NCI-H2171 (cell line): ENCODE measurements at places on chromosomes 13 and 19.

GRCh38 chr13:100532836-100533435 lies 55.7 kb downstream of the GGACT start:
- no peak for DNase-seq

DNA sequence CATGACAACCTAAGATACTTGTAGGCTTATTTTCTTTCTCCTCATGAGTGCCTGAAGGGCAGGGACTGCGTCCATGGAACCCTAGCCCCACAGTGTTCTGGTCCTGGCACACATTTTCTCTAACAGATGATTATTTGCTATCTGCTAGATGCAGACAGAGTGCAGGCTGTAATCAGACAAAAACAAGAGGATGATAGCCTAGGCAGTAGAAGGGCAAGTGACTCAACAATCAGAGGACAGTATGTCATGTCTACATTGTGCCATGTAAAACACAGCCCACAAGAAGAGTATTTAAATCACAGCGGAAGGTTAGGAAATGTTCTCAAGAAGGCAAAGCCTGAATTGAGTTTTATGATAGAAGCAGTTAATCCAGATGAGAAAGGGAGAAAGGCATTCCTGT lies 29.3 kb downstream of the MIPEP start:
- DNase-seq: no peak

- DNase-seq: no peak
Observed at GRCh38 chr19:17576758-17577456, 21.5 kb downstream of the COLGALT1 start.

DNA sequence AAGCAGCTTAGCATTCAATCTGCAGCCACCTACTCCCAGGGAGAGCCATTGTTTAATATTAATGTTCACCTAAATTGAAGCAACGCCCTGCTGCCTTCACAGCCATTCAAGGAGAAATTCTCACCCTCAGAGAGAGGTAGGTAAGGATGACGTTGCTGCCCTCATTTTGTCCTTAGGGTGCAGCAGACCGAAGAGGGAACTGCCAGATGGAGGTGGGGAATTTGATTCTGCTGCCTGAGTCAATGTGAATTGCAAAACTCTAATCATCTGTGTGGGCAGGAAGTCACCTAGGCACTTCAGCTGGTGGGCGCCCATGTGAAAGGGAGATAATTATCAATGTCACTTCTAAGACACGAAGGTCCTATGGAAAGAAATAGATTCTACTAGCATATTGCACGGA lies 503.4 kb downstream of the TBC1D4 start:
- DNase-seq: peak; percentile 79

DNA sequence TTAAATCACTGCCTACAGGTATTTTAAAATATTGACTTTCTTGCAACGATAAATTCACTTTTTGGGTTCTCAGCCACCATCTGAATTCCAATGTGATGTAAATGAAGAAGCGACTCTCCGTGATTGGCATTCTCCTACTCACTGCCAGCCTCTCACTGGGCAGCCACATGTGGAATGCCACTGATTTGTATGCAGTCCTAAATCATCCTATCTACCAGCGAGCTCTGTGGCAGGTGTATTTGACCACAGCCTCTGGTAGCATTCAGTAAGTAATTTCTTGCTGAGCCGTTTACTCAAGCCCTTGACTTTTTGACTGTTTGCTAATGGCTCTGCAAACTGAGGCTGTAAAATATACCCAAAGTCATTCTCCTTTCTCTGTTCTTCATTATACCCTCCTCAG lies 559.0 kb upstream of the SLC10A2 start:
- DNase-seq: no peak

- no peak for DNase-seq
Observed at GRCh38 chr13:97139691-97140090, 82.4 kb upstream of the MBNL2 start.

GRCh38 chr19:11485245-11485837 lies 4.5 kb upstream of the ELAVL3 start:
- no peak for DNase-seq
